HT1080 (cell line): ENCODE measurements at places on chromosomes 4 and X.

DNA sequence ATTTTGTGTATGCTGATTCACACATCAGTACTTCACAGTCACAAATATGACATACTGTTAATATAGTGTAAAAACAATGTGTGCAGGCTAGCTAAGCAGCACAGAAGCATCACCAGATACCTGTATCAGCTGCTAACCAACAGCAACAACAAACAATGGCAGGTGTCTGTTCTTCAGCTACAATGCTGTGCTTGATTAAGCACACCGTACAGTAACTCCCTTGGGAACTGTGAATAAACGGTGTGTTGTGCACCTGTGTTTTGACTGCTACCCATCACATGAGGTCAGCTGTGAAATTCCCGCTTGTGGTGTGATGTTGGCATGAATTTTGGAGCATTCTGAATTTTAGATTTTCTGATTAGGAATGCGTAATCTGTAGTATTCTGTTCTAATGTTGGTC, 379.7 kb upstream of the FAT1 start:
- no peak for DNase-seq

DNA sequence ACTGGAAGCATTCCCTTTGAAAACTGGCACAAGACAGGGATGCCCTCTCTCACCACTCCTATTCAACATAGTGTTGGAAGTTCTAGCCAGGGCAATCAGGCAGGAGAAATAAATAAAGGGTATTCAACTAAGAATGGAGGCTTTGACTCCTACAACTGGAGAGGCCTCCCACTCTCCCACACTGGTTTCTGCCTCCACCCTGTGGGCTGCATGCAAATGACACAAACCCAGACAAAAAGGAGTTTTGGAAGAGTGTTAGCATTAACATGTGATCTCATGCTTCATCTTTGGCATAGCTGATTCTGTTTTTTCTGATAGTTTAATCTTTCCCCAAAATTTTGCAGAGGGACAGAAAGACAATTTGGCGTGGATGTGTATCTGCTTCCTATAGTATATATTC, 80.8 kb upstream of the IQCM start:
- peak; percentile 32 for DNase-seq

GRCh38 chr4:16384576-16384975, 158.3 kb upstream of the TAPT1 start:
- DNase-seq = no peak

DNA sequence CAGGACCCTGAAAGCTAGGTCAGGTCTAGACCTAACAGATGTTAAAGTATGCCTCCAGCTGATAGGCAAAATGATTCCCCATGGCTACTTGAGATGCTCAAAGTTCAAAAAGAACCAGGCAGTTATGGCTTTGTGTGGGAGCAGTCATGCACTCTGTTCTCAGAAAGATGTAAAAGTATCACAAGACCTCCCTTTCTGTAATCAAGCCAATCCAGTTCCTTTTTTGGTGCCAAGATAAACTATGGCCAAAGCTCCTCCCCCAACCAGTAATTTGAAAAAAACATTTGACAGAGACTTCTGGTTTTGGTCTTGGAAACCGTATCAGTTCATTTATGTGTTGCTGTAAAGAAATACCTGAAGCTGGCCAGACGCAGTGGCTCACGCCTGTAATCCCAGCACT, 340.9 kb downstream of the CHIC1 start:
- no peak for DNase-seq

DNA sequence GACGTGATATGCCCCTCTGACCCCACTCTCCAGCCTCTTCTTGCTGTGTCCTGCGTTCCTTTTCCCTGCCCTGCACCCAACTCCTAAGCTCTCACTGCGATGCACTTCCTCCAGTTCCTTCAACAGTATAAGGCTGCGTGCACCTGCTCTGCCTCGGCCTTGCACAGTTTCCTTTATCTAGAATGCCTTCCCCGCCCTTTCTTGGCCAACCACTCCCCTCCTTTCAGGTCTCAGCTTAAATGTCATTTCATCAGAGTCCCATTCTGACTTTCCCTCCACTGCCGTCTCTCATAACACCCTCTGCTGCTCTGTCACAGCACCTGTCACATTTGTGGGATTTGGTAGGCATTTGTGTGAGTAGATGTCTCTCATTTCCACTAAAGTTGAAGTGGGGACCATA, 58.4 kb upstream of the NEIL3 start:
- DNase-seq = no peak

DNA sequence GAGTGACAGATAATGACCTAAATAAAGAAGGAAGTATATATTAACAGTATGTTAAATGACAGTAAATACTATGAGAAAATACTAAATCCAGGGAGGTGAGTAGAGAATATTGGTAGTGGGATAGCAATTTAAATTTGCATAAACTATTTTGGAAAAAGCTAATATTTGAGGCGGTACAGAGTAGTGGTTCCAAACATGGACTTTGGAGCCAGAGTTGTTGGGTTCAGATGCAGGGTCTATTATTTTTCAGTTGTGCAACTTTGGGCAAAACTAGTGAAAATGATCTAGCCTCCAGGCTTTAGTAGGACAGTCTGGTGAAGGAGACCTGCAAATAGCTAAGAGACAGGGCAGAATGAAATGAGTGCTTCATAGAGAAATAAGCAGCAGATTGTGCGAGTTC, 84.8 kb upstream of the SOX3 start:
- no peak for DNase-seq

DNA sequence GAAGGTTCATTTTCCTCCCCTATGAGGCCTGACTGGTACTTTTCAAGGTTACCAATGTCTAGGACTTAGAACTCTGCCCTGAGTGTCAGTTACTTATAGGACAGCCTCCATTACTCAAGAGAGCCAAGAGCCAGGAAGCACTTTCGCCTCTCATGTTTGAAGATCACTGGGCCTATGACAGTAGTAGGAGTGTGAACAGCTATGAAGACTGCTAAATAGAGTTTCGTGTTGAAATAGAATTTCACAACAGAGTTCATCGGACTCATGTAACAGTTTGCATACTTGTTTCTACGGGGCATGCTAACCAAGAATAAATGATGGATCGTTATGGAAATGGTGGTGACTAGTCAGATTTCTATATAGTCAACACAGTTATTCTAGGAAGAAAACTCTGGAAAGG, 97.8 kb upstream of the GPC4 start:
- DNase-seq = no peak

DNA sequence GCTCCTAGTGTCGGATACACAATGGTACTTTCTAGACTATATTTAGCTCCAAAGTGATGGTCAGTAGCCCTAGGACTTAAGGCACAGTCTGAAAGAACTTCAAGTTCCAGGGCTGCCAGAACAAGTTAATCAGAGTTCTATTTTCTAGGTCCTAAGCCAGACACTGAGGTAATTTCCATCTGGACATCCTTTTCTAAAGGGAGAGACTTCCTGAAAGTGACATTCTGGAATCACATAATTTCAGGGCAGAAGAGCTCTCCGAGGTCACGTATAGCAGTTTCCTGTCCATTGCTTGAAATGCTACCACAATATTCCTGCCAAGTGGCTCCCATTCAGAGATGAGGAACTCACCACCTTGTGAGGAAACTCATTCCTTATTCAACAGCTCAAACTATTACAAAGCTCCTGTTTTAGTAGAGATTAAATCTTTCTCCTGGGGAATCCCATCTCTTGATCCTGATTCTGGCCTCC, 117.9 kb downstream of the COL25A1 start:
- DNase-seq = peak; percentile 13

- peak; percentile 88 for DNase-seq
Observed at GRCh38 chrX:134692990-134693389, 34.7 kb upstream of the PLAC1 start.
